GM12891 (cell line): ENCODE measurements at places on chromosomes 1 and 21.

GRCh38 chr1:219372916-219373615 is 199.4 kb downstream of the LYPLAL1 start:
- no peak for DNase-seq

- DNase-seq: no peak
Measured at GRCh38 chr1:227944931-227945890, 2.5 kb downstream of the WNT9A start.

DNA sequence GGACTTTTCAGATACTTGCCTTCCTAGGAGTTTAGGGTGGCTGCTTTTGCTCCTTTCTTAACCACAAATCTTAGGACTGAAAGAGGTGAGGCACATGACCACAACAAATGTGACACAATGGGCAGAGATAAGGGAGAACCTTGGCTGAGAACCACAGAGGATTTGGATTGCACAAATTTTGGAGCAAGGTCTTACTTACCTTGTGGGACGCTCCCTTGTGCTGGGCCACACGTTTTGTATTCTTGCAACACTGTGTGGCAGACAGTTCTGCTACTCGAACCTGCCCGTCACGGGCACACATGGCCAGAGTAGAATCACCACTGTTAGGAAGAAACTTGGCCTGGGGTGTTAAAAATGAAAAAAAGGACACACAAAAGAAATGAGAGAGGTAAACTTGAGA is 23.9 kb downstream of the DCAF8 start:
- DNase-seq: no peak

DNA sequence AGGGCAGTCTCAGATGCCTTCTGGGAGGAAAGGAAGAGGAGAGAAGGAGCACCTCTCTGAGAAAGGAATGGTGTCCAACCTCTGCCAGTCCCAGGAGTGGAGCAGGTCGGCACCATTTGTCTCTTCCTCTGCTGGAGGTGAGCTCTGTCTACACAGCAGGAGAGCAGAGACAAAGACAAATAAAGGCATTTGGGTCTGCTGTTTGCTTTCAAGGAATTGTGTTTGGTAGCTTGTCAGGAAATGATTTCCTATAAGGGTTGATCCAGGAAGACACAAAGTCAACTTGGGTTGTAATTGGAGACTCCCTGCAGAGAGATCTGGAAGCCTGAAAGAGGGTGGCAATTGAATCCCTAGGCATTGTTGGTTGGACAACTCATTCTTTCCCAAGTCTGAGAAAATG is 34.5 kb upstream of the PLXNA2 start:
- DNase-seq: no peak

DNA sequence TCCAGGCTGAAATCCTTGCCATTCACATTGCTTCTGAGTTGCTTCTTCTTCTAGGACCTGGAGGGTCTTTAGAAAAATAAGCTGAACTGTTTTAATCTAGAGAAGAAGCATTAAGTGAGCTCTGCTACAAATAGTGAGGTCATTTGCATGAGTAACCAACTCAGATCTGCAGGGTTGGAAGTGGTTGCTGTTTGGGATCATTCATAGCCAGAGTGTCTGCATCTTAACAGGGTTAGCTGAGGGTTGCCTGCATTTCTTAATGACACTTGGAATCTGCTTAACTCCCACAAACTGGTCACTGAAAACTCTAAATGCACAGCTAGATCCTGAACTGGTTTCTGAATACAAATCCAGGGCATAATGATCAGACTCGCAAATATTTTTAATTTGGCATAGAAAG is 9.9 kb downstream of the CNIH3 start:
- DNase-seq: no peak

DNA sequence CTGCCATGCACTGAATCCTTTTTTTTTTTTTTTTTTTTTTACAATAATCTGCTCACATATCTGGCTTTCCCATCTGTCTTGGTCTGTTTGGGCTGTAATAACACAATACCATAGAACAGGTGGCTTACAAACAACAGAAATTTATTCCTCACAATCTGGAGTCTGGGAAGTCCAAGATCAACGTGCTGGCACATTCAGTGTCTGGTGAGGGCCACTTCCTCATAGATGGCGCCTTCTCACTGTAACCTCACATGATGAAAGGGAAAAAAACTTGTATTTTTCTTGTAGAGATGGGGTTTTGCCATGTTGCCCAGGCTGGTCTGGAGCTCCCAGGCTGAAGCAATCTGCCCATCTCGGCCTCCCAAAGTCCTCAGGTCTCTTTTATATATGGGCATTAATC is 13.0 kb upstream of the PARP1 start:
- no peak for DNase-seq

- DNase-seq: no peak
Measured at GRCh38 chr1:167602840-167603239, 27.2 kb upstream of the RCSD1 start.

- no peak for DNase-seq
Measured at GRCh38 chr1:119987112-119987511, 82.3 kb downstream of the NOTCH2 start.

GRCh38 chr1:85339089-85339488 is 62.7 kb upstream of the BCL10 start:
- DNase-seq: no peak

- no peak for DNase-seq
Measured at GRCh38 chr1:40383095-40383487, 9.6 kb downstream of the SMAP2 start.

GRCh38 chr1:87864676-87865075 is 536.0 kb downstream of the LMO4 start:
- no peak for DNase-seq

DNA sequence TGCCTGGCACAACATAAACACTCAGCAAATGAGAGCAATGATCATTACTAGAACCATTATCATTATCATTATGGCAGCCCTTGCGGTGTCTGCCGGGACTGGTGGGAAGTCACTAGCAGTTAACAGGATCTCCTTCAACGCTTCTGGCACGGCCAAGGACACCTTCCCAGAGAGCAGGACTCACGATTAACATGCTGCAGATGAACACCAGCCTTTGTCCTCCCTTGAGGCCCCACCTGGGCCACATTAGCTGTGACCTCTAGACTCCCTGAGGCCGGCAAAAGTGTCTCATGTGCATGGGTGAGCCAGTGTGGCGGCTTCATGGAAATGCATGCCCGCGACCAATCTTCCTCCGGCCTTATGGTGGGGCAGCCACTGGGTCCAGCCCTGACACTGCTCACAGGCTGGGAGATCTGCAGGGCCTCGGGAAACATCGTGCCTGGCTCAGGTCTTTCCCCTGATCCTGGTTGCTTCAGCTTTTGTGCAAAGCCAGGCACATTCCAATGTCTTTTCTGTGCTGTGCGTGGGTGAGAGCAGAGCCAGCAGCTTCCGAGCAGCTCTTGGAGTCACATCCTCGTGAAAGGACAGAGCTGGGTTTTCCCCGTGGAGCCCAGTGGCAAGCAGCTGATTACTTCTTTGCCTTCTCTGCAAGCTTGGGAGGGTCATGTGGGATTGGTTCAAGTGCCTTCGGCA is 107.3 kb downstream of the HMGB4 start:
- DNase-seq: no peak

DNA sequence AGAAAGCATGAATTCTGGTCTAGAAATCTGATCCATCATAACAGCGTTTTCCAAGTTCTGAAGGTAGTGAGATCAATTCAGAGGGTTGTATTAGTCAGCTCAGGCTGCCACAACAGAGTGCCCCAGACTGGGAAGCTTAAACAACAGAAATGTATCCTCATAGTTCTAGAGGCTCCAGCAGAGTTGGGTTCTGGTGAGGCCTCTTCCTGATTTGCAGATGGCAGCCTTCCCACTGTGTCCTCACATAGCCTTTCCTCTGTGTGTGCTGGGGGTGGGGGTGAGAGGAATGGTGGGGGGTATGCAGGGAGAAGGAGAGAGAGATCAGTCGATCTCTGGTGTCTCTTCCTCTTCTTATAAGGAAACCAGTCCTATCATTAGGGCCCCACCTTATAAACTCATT is 15.1 kb downstream of the ZBTB8B start:
- DNase-seq: no peak

DNA sequence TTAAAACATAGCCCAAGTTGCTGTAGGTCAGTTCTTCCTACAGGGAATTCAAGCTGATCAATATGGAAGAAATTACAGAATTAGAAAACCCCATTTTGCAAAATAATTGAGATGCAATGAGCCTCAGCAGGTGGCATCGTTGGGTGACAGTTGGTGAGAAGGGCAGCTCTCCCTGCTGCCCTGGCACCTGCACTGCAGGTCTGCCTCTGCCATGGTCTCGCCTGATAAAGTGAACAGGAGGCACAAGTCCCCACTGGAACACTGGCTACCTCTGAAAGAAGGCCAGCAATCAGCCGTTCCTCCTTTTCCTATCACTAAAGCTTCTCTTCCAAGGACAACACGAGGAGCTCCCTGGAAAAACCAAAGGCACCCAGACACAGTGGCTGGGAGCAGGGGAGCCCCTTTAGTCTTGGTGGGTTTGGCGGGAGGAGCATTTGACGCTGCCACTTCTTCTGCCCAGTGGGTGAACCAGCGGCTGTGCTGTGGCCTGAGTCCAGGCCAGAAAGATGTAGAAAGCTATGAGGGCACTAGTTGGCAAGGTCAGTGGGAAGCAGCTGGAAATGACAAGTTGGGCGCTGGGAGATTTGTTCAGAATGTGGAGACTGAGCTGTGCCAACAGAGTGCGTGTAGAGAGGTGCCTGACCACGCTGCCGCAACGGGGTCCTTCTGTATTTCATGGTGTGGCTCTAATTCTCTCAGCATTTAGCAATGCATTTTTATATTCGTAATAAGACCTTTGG is 93.1 kb downstream of the RIPK4 start:
- no peak for DNase-seq

DNA sequence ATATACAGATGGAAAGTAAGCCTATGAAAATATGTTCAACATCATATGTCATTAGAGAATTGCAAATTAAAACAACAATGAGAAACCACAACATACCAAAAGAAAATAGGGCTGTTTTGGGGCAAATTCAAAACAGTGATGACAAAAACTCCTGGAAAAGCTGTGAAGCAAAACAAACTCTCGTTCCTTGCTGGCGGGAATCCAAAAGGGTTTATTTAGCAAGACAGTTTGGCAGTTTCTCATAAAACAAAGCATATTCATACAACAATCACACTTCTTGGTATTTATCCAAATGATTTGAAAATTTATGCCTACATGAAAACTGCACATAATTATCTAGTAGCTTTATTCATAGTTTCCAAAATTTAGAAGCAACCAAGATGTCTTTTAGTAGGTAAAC is 44.4 kb downstream of the COL11A1 start:
- DNase-seq: no peak

DNA sequence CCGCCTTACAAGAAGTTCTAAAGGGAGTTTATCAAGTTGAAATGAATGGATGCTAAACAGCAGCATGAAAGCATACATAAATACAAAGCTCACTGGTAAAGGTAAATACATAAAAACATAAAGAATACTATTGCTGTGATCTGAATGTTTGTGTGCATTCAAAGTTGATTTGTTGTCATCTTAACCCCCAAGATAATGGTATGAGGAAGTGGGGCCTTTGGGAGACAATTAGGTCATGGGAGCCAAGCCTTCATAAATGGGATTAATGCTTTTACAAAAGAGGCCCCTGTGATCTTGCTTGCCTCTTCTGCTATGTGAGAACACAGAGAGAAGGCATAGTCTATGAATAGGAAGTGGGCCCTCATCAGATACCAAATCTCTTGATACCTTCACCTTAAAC is 209.0 kb upstream of the SAMSN1 start:
- DNase-seq: no peak

- no peak for DNase-seq
Measured at GRCh38 chr1:54815086-54815876, 14.2 kb upstream of the TTC22 start.

GRCh38 chr21:42626171-42626570 is 27.2 kb upstream of the PDE9A start:
- no peak for DNase-seq

DNA sequence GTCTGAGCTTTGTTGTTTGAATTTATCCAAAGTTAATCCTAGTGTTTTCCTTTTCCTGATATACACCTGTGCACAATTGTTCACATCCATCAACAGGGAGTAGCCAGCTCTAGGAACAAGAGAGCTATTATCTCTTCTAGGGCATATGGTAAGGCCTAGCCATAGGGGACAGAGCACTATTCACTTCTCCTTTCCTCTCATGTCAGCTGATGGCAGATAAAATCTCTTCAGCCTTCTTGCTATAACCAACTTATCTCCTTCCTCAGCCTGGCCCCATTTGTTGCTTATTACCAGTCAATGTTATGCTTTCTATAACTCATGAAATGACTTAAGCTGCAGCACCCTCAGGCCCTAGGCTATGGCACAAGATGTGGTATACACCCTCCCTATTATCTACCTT is 38.9 kb downstream of the PATJ start:
- no peak for DNase-seq

- DNase-seq: no peak
Measured at GRCh38 chr1:163875200-163875926, 553.6 kb downstream of the NUF2 start.

GRCh38 chr1:230270185-230270558 is 156.0 kb downstream of the PGBD5 start:
- DNase-seq: no peak

DNA sequence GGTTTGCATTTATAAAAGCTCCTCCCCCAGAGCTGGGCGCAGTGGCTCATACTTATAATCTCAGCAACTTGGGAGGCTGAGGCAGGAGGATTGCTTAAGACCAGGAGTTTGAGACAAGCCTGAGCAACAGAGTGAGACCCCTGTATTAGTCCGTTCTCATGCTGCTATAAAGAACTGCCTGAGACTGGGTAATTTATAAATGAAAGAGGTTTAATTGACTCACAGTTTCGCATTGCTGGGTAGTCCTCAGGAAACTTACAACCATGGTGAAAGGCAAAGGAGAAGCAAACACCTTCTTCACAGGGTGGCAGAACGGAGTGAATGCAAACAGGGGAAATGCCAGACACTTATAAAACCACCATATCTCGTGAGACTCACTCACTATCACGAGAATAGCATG is 52.5 kb downstream of the ZNF684 start:
- DNase-seq: no peak

DNA sequence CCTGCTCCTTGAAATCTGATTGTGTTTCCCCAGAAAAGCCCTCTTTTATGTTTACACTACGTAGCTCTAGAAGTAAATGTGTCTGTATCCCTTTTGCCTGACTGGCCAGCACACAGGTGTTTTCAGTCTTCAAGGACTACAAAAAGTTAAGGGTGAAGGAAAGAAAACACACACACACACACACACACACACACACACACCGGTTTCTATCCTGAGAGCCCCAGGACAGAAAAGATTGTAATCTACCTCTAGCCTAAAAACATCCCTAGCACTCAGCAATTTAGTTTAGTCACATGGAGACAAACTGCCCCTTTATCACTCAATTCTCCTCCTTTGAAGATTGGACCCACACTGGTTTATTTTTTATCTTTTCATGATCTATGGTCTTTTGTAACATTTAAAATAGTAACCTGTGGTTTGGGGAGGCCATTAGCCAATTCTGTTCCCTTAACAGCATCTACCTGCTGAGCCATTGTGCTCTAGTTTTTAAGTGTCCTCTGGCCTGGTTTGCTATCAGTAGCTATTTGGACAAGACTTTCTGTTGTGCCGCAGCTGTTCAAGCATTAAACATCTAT is 15.8 kb upstream of the TRIM45 start:
- DNase-seq: no peak

- DNase-seq: no peak
Measured at GRCh38 chr1:228265167-228265566, 57.3 kb downstream of the OBSCN start.
